ENCODE measurements at places on chromosomes 7 and 10.

GRCh38 chr10:62430881-62431280 is 56.7 kb downstream of the ZNF365 start:
- DNase-seq: no peak

DNA sequence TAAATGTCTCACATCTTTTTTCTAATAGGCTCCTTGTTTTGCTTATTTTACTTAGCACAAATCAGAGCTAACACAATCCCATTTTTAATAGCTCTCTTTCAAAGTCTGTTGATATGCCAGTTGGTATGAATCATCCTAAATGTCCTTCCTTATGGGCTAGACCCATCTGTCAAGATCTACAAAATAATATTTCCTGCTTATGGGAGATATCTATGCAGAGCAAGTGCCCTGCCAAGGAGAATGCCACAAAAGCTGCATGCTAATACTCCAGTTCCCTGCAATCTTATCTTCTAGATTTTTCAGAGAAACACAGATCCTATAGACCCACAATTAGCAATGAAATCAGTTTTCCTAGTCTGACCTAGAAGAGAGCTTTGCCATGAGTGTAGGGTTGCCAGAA is 230.8 kb upstream of the NPVF start:
- no peak for DNase-seq

GRCh38 chr10:8214587-8214986 is 160.1 kb downstream of the GATA3 start:
- no peak for DNase-seq

GRCh38 chr7:157972914-157973313 is 614.7 kb downstream of the PTPRN2 start:
- DNase-seq: no peak

GRCh38 chr7:94671444-94672235 is 15.7 kb upstream of the SGCE start:
- DNase-seq: no peak

- no peak for DNase-seq
Observed at GRCh38 chr7:39432368-39432767, 133.8 kb upstream of the YAE1 start.

DNA sequence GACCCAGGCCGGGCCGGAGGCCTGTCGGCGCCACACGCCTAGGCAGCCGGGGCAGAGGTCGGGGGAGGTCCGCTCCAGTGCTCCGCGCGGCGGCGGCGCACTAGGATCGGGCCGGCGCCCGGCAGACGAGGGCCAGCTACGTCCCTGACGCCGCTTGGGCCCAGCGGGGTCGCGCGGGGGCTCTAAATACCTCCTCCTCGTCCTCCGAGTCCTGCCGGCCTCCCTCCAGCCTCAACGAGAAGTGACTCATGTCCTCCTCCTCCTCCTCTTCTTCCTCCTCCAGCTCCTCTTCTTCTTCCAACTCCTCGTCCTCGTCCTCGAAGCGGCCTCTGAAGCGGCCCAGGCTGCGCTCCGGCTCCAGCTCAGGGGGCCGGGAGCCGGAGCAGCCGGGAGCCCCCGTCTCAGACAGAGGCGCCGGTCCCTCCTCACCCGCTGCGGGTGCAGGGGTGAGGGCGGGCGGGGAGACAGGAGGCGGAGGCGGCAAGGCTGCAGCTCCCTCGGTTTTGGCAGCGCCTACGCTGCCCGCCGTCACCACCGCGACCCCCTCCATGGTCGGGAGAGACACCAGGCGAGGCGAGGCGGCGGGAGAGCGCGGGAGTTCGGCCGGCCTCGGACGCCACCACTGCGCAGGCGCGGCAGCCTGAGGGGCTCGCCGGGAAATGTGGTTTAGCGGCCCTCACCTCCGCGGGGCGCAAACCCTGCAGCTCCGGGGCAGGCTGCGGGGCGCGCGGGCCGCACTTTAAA is at the start of gene PCGF6:
PCGF6 (minus strand) TSS at position 624 of the 744 bp plus-strand sequence; CDS start at position 550, 74 bp downstream.
- DNase-seq: peak; percentile 68

Data from kidney glomerular epithelial cell (primary cell).